Spleen (tissue), 13 donors: ENCODE measurements at places on chromosomes 7 and 10. TPM values are rescaled to one million over a fixed set of nuclear protein-coding genes. Genes with fewer than 3 reads are reported as not detected.

DNA sequence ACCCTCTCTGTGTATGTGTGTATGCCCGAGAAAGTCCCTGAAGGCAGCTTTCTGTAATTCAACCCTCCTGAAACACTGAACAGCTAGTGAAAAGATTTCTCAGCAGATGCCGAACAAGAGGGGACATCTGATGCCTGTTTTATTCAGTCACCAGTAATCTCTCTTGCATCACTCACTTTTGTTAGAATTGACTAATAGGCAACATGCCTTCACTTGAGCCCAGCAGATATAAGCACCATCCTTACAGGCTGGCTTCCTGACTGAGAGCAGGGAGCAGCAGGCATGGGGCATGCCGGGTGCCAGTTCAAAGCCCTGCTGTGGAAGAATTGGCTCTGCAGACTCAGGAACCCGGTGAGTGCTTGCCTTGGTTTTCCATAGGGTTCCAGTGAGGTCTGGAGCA, at the start of gene ABCA13:
Gene ABCA13, plus strand, starts transcription at position 257 of the 400 bp plus-strand sequence. Its CDS starts 26 bp downstream, at position 283.
- no peak for DNase-seq

GRCh38 chr10:17062009-17062408, 67.6 kb downstream of the CUBN start:
- DNase-seq: no peak

DNA sequence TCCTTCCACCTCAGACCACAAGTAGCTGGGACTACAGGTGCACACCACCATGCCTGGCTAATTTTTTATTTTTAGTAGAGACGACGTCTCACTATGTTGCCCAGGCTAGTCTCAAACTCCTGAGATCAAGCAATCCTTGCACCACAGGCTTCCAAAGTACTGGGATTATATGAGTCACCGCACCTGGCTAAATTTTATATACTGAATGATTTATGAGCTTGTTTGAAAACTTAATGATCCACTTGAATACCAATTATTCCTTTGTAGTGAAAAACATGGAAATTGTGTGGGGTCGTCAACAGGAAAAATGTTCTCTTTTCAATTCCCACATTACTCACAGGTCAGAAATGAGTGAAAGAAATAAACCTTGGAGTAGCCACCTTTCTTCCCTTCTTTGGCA, 31.3 kb downstream of the RAPGEF5 start:
- DNase-seq: no peak

GRCh38 chr10:48670978-48671913, 13.4 kb upstream of the WDFY4 start:
- DNase-seq: peak; percentile 96

DNA sequence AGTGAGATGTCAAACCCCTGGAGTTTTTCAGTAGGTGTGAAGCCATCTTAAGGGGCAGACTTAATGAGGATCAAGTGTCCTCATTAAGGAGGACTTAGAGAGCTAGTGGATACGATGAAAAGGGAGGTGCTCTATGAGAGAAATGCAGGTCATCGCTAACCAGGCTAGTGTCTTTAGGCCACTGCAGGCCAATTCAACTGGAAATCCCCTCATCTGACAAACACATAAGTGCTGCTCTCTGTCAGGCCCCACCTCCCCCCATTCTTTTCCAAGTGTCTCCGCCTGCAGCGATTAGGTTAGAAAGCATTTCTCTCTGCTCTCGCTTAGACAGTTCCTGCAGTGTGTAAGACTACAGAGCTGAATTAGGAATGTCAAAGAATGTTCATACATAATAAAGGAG, 33.7 kb downstream of the RBM28 start:
- no peak for DNase-seq

GRCh38 chr10:119769886-119770285, 44.0 kb downstream of the INPP5F start:
- DNase-seq: no peak

GRCh38 chr7:944744-945143, 9.7 kb downstream of the ADAP1 start:
- DNase-seq: no peak

- DNase-seq: no peak
Observed at GRCh38 chr10:73653701-73654100, 2.1 kb downstream of the SYNPO2L start.

DNA sequence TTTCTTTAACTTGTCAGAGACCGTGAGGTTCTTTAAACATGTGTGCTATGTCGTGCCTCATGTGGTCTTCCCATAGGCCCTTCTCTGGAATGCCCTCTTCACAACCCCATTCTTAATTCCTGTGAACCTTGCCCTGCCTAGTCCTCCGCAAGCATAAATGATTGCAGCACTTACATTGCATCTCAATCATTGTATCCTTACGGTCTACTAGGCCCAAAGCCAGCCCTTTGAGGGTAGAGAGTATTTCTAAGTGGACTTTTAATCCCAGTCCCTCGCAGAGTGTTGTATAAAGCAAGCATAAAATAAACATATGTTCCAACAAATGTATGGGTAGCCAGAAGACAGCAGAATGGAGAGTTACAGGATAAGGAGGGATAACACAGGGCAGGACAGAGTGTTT, 92.1 kb upstream of the FAM133B start:
- no peak for DNase-seq

DNA sequence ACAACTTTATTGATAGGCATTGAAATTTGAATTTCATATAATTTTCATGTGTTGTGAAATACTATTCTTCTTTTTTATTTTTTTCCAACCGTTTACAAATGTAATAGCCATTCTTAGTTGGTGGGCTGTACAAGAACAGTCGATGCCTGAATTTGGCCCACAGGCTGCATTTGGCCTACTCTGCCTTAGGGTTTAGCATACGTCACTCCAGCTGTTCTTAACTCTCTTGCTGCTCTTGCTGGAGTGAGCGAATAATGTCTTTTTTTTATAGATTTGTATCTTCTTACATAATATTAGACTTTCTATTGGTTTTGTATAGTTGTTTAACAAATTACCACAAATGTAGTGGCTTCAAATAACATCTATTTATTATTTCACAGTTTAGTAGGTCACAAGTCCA, 163.4 kb upstream of the MKI67 start:
- no peak for DNase-seq

GRCh38 chr10:92342796-92343195, 51.8 kb downstream of the MARCHF5 start:
- no peak for DNase-seq

- DNase-seq: no peak
Observed at GRCh38 chr7:118870187-118870586, 645.7 kb downstream of the ANKRD7 start.

- no peak for DNase-seq
Observed at GRCh38 chr7:11300241-11300640, 326.6 kb downstream of the PHF14 start.

GRCh38 chr7:124375391-124375790, 342.5 kb upstream of the TMEM229A start:
- DNase-seq: no peak

DNA sequence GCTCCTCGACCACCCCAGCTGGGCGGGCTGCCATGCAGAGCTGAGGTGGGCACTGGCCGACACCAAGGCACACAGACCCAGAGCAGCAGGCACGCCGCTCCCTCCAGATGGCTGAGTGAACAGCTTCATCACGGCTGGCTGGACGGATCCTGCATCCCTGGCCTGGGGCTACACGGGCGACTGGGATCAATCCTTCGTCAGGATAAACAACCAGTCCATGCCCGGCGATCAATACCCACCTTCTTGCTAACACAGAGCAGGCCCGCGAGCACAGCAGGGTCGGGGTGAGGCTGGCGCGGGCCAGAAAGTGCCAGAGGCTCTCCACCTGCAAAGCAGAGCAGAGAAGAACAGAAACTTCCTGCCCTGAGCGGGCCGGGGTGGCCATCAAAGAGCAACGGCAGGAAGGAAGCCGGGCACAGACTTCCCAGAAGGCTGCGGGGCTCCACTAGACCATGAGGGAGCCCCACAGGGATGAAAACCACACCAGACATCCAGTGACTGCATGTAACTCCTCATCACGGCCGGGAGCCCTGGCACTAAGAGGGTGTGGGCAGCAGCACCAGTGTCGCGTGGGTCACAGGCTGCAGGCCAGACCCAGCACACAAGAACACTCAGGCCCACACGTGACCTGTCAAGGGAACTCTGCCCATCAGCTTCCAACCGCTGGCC, 166.4 kb downstream of the MAD1L1 start:
- DNase-seq: peak; percentile 87

- no peak for DNase-seq
Observed at GRCh38 chr10:126068322-126068721, 172.0 kb downstream of the FANK1 start.

GRCh38 chr10:133100186-133100585, 12.5 kb downstream of the ADGRA1 start:
- no peak for DNase-seq

GRCh38 chr7:22115689-22116088, 170.0 kb upstream of the CDCA7L start:
- DNase-seq: no peak

DNA sequence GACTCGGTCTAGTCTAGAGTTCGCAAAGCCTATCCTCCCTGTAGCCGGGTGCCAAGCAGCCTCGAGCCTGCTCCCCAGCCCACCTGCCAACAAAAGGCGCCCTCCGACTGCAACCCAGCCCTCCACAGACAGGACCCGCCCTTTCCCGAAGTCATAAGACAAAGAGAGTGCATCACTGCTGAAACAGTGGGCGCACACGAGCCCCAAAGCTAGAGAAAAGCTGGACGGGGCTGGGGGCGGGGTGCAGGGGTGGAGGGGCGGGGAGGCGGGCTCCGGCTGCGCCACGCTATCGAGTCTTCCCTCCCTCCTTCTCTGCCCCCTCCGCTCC, 622 bp upstream of the COL1A2 start:
- no peak for DNase-seq

DNA sequence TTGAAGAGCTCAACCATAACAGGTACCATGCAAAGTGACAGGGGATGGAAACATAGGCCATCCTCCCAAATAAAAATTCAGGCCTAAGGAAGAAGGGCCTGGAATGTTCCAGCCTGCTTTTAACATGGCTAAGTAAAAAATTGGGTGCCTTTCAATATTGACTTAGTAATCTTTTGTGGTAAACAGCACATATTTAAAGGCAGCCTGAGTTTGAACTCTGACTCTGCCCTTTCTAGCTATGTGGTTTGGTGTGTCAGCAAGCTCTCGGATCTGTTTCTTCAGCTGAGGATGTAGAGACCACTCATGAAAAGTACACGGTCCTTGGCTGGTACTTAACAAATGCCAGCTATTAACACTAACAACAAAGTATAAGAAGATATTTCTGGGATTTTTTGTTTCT, 191.8 kb upstream of the CDCA7L start:
- no peak for DNase-seq

GRCh38 chr7:28850699-28851098, 107.4 kb downstream of the TRIL start:
- DNase-seq: no peak

The TFR2 gene
- polyA plus RNA-seq: 1.9 TPM

The ADCYAP1R1 gene
- 0.13 TPM for polyA plus RNA-seq

The PVRIG gene
- 20.3 TPM for polyA plus RNA-seq

The LRRC4 gene
- 0.78 TPM for polyA plus RNA-seq

The NODAL gene
- polyA plus RNA-seq: not detected

The CALHM3 gene
- not detected for polyA plus RNA-seq

The ASB15 gene
- polyA plus RNA-seq: not detected

The HTRA1 gene
- 18.3 TPM for polyA plus RNA-seq

The ANKRD61 gene
- 0.05 TPM for polyA plus RNA-seq

The ANXA8L1 gene
- polyA plus RNA-seq: 0.21 TPM

The UTF1 gene
- 0.10 TPM for polyA plus RNA-seq

The ZNF804B gene
- polyA plus RNA-seq: not detected
